ENCODE measurements at places on chromosomes 13 and 19. TPM values are rescaled to one million over a fixed set of nuclear protein-coding genes. Genes with fewer than 3 reads are reported as not detected.

Gene SSC5D
- total RNA-seq = 1.1 TPM

Gene MARK4
- 4.6 TPM for total RNA-seq

Gene SMAD9
- 2.1 TPM for total RNA-seq

Gene SIGLECL1
- not detected for total RNA-seq

Gene SBSN
- total RNA-seq = not detected

GRCh38 chr13:112686364-112686763, 3.5 kb upstream of the ATP11A start:
- no peak for DNase-seq

GRCh38 chr13:91774397-91774796, 376.0 kb downstream of the GPC5 start:
- DNase-seq = no peak

- DNase-seq = no peak
Measured at GRCh38 chr13:55091172-55091571, 2049.5 kb upstream of the PRR20A start.

DNA sequence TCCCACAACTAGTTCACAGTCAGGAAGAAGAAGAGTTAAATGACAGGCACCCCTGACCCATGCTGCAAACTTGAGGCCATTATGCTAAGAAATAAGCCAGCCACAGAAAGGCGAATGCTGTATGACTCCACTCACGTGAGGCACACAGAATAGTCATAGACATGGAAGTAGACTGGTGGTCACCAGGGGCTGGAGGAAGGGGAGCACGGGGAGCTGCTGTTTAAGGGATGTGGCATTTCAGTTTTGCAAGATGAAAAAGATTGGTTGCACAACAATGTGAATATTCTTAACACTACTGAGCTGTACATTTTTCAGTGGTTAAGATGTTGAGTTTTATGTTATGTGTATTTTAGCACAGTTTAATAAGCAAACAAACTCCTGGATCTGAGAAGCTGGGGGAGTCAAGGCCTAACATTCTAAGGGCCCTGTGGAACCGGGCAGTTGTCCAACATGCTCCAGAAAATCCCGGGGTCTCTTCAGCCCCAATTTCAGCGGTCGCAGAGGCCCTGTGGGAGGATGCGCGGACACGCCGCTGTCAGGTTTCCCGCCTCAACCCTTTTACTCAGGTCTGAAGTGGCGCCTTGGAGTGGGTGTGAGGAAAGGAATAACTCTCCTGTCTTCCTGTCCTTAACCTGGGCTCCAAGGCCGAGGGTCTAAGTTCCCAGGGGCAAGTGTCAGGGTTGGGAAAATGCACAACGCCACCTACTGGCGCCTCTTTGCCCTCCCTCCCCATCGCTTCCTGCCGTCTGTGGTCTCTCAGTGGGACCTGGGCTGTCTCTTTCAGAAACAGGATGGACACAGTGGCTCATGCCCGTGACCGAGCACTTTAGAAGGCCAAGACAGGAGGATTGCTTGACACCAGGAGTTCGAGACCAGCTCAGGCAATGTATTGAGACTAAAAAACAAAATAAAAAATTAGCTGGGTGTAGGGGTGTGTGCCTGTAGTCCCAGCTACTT, 4.4 kb upstream of the TMEM272 start:
- peak; percentile 17 for DNase-seq

DNA sequence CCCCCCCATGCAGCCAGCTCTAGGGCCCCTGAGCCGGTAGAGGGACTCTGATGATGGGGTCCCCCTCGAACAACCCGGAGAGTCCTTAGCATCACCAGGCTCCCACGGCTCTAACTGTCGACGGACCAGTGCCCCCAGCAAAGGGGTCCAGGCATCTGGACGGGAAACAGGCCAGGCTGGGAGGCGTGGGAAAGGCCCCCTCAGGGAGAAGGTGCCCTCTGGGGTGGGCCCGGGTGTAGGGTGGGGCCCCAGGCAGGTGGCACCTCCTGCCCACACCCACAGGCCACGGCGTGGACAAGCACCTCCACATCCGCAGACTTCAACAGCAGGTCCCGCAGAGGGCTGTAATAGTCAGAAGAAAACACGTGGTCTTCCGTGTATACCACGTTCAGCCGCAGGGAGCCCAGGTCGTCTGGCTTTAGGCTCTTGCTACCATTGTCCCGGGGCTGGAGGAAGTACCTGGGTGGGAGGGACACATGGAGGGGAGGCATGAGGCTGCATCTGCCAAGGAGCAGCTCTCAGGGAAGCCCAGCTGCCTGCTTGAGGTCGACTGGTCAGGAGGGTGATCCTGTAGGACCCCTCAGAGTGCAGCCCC, 44.7 kb upstream of the C13orf46 start:
- no peak for DNase-seq

DNA sequence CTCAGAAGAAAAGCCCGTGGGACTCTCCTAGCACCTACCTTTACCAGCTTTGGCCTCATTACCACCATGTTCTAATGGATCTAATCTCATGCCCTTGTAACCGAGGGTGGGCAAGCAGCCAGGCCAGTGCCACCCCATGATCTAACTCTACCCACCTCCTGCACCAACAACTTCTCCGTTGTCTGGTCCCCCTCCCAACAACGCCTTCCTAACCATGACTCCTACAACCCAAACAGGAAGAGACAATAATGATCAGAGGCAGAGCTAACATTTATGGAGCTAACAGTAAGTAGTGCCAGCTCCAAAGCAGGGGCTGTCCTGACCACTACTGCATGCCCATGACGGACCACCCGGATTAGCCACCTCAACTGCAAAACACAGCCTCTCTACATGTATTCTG, 3.5 kb downstream of the USP12 start:
- no peak for DNase-seq

GRCh38 chr19:16888629-16889365, at the start of gene F2RL3:
Gene F2RL3, plus strand, starts transcription at chr19:16888999. Its CDS starts 191 bp downstream, at chr19:16889190.
- peak; percentile 44 for DNase-seq

- no peak for DNase-seq
Measured at GRCh38 chr19:45985321-45985720, 9.9 kb upstream of the CCDC61 start.

DNA sequence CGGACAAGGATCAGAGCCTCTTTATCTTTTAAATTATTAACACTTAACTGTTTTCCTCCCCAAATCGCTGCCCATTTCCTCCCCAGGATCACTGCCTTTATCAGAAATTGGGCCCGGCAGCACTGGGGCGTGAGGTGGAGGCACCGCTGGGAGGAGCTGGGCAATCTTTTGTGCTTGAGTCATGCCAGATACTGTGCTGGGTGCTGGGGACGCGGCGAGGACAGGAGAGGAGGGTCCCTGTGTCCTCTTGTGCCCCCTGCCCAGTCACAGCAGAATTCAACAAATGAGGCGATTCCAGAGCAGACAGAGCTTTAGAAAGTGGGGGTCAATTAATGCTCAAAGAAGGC, 347.8 kb downstream of the ZNF536 start:
- DNase-seq = peak; percentile 15
